ENCODE measurements at places on chromosomes 2 and 18. TPM values are rescaled to one million over a fixed set of nuclear protein-coding genes. Genes with fewer than 3 reads are reported as not detected.
A peak's percentile ranks its signal among the peaks of the same experiment; 100 is the strongest.

DNA sequence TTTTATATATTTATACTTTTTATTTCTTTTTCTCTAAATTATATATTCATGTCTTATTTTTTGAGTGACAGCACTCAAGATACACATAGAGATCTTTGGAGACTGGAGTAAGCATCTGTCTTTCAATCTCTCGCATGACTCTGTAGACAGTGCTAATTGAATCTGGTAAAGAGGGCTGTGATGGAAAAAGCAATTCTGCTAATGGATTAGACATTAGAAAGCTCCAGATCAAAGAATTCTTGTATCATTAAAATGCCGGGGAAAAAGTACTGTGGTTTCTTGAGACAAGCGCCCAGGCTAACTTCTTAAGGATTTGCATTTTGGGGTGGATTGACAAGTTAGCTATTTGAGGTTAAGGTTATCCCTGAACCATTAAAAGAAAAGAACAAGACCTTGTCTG is 383.1 kb upstream of the TNP1 start:
- DNase-seq: no peak
- no peak overlapping the region for H3K27ac ChIP-seq
- no peak overlapping the region for H3K4me3 ChIP-seq
- no peaks in the 10 kb centered on the region for H3K27me3 ChIP-seq

- H3K27me3 ChIP-seq: no peaks in the 10 kb centered on the region
- H3K27ac ChIP-seq: no peak overlapping the region
- H3K36me3 ChIP-seq: no peaks in the 10 kb centered on the region
- H3K4me3 ChIP-seq: no peak overlapping the region
- peaks cover 13% of the 10 kb centered on the region for H3K4me1 ChIP-seq
These were observed 233.5 kb upstream of the ATP5MC3 start for GRCh38 chr2:175414882-175415487.

- no peaks in the 10 kb centered on the region for H3K27me3 ChIP-seq
- DNase-seq: peak; percentile 60
- peak overlapping the region; percentile 72 for H3K4me3 ChIP-seq
- H3K27ac ChIP-seq: no peak overlapping the region
These were observed 1.4 kb downstream of the LAMA1 start for GRCh38 chr18:7116001-7116730.

Gene SEPTIN10
- 51.7 TPM for total RNA-seq

DNA sequence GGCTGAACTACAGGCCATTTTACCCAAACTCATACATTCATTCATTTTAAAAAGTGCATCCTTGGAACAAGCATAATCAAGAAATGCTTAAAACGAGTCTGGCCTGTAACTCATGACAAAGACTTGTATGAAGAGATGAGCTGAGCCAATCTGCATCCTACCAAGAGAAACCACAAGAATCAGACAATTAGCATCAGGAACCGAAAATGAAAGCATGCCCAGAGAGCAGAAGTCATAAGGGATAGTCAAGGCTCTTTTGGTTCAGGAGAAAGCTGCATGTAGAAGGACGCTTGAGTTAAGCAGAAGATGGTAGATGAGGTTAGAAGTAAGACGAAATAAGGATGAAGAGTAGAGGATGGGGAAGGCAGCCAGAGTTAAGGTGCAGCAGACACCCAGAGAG is 137.0 kb upstream of the CTNNA2 start:
- DNase-seq: no peak
- H3K27ac ChIP-seq: no peak overlapping the region
- no peak overlapping the region for H3K4me3 ChIP-seq
- no peaks in the 10 kb centered on the region for H3K36me3 ChIP-seq

DNA sequence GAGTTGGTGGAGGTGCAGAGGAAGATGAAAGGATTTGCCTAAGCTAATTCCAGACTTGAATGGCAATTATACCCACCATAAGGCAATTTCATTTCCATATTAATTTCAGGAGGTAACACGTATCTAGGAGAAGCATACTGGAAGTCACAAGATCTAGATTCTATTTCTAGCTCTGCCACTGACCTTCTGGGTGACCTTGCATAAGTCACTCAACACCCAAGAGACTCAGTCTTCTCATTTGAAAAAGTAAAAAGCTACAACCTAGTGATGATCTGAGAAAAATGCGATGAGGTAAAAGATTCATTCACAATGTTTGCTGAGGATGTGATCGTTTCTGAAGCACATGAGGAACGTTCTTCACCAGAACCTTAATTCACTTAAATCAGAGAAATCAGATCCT is 55.9 kb downstream of the GRB14 start:
- no peak overlapping the region for H3K4me3 ChIP-seq
- peaks cover 14% of the 10 kb centered on the region for H3K4me1 ChIP-seq
- DNase-seq: no peak
- H3K27me3 ChIP-seq: no peaks in the 10 kb centered on the region

- no peak overlapping the region for H3K27ac ChIP-seq
- no peak for DNase-seq
- peaks cover 6% of the 10 kb centered on the region for H3K27me3 ChIP-seq
- no peaks in the 10 kb centered on the region for H3K4me1 ChIP-seq
- no peak overlapping the region for H3K4me3 ChIP-seq
These were observed 21.0 kb upstream of the SELENOI start for GRCh38 chr2:26324903-26325302.

DNA sequence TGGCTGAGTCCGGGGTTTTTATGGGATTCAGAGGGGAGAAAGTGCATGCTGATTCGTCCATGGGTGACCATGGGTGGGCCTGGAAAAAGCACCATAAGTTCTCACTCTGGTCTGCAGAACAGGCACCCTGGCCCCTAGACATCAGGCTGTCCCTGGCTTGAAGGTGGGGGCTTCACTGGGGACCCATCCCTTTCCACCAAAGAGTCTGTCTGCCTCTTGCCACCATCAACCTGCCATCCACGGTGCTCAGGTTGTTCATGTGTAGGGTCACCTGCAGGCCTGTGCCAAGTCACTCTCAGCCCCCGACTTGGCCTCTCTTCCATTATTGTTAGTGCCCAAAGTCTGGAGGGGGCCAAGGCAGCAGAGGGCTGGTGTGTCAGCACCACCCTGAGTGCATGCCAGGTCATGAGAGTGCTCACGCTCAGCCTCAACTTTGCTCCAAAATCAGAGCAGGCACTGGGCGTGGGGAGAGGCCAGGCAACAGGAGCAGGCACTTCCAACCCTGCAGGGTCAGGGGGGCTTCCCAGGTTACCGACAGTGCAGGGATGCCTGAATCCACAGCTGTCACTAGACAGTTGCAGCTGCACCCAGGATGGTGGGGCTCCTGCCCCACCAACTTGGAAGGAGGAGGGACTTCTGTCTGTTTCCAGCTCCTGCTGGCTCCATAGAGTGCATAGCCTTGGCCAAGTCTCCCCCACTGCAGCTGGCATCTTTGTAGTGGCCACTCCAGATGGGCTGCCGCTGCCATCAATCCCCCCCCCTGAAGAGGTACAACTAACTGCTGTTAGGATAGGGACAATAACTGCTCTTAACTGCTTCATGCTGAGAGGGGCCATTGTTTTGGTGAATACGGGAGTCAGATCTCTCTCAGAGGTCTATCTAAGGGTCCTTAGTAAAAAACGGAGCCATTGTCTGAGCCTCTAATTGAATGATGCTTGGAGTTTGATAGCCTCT is 209.3 kb downstream of the AKAIN1 start:
- no peaks in the 10 kb centered on the region for H3K36me3 ChIP-seq
- H3K4me1 ChIP-seq: no peaks in the 10 kb centered on the region
- H3K27ac ChIP-seq: no peak overlapping the region
- no peaks in the 10 kb centered on the region for H3K27me3 ChIP-seq

DNA sequence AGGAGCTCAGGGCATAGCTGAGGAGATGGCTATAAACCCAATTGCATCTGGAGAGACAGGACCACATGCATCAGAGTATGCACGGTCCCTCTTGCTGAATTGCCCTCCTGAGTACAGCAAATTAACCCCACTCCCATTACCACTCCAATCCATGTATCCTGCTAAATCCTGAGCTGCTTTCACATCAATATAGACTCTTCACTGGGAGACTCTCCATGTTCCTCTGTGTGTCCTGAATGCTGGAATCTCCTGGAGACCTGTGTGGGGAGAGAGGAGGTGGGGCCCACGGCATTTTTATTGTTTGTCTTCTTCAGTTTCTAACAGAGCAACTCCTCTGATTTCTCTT is 41.6 kb downstream of the THNSL2 start:
- H3K27me3 ChIP-seq: no peaks in the 10 kb centered on the region
- no peaks in the 10 kb centered on the region for H3K36me3 ChIP-seq
- no peak overlapping the region for H3K4me3 ChIP-seq

Gene CXCR1
- total RNA-seq: not detected

Gene TUBB8B
- not detected for total RNA-seq

- no peaks in the 10 kb centered on the region for H3K36me3 ChIP-seq
- H3K4me1 ChIP-seq: peaks cover 41% of the 10 kb centered on the region
- no peak overlapping the region for H3K27ac ChIP-seq
- no peak overlapping the region for H3K4me3 ChIP-seq
These were observed 243.6 kb downstream of the IRS1 start for GRCh38 chr2:226556050-226556449.

DNA sequence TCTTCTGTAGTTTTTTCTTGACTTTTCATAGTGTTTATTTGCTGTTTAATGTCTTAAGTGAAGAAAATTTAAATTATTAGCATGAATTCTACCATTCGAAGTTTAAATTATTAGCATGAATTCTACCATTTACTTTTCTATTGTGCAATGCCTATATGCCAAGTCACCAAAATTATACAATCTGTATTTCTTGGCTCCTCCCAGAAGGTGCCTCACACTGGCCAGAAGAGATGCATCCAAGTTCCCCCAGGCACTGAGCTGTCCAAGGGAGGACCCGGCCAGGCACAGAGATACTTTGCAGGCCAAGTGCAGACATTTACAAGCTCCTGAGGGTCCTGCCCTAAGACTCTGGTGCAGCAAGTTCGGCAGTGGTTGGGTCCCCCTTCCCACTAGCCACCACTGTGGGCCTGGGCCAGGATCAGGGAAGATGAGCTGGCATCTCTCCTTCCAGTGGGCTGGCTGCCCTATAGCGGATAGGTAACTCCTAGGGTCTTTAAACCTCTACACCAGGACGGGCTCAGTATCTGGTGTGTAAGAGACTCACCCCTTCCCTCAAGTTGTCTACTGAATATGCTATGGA is 31.3 kb downstream of the TMEM247 start:
- no peak overlapping the region for H3K27ac ChIP-seq
- no peaks in the 10 kb centered on the region for H3K36me3 ChIP-seq
- no peaks in the 10 kb centered on the region for H3K27me3 ChIP-seq
- no peaks in the 10 kb centered on the region for H3K4me1 ChIP-seq
- no peak overlapping the region for H3K4me3 ChIP-seq

DNA sequence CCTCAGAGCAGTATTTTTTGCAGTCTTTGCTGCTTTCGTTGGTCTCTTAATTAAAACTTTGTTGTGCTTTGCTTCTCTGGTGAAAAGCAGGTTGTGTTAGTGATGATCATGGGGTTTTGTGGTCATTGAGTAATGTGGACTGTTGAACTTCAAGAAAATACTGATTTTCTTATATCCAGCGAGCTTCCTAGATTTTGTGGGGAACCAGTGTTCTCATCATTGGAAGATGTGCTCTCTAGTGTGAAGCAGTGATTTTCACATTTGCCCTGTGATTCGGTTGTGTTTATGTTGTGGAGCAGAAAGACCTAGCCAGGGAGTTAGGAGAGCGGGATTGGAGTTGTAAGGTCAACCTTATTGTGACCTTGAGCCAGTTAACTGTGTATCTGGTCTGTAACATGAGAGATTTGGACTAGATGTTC is 12.4 kb downstream of the ASAP2 start:
- no peaks in the 10 kb centered on the region for H3K36me3 ChIP-seq
- peaks cover 8% of the 10 kb centered on the region for H3K4me1 ChIP-seq
- H3K27me3 ChIP-seq: no peaks in the 10 kb centered on the region
- H3K4me3 ChIP-seq: no peak overlapping the region
- DNase-seq: no peak

Gene TTN
- 1,214 TPM for total RNA-seq

DNA sequence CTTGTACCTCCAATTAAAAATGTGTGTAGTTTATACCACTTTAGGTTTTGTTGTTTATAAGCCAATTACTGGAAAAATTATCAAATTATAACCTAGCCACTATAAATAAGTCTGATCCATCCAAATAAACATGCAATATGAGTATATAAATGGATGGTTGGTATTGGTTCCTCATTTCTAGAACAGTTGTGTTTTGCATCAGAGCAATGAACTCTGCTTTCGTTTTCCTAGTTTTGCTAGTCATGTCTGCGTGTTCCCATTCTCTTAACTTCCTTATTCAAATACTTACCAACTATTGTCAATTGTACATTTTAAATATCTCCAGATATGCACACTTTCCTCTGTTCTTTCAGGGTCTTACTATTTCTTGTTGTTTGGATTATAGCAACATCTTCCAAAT is 641.7 kb downstream of the NR4A2 start:
- H3K27me3 ChIP-seq: no peaks in the 10 kb centered on the region
- no peak for DNase-seq
- no peak overlapping the region for H3K4me3 ChIP-seq
- H3K4me1 ChIP-seq: no peaks in the 10 kb centered on the region

DNA sequence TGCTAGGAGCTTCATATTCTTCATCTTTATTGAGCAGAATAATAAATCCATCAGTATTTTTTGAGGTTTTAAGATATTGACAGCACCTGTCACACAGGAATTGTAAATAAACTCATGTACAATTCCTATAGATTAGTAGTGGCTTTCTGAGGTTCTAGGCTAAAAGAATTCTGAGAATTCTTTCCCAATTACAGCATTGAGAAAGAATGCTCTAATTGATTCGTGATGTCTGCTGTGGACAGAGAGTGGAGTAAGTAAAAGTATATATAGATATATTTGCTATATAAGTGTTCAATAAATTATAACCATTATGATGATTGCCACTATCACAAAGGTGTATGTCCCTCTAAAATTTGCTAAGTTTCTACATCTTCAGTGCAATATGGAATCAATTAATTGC is 186.5 kb upstream of the NRP2 start:
- H3K4me1 ChIP-seq: peaks cover 3% of the 10 kb centered on the region
- no peak overlapping the region for H3K4me3 ChIP-seq
- no peaks in the 10 kb centered on the region for H3K27me3 ChIP-seq
- no peaks in the 10 kb centered on the region for H3K36me3 ChIP-seq
- DNase-seq: no peak
